Activated T-cell treated with anti-CD3 and anti-CD28 coated beads, Interleukin-2, amount 50 U/mL, for 48 hours (primary cell): ENCODE measurements at places on chromosomes 3 and 15.

GRCh38 chr15:87477737-87478686, 778.5 kb downstream of the NTRK3 start:
- no peak for DNase-seq

GRCh38 chr15:63974021-63974420, 72.3 kb downstream of the DAPK2 start:
- no peak for DNase-seq

- DNase-seq, result no peak
These were observed 154.6 kb downstream of the PTPRG start for GRCh38 chr3:61715886-61716527.

DNA sequence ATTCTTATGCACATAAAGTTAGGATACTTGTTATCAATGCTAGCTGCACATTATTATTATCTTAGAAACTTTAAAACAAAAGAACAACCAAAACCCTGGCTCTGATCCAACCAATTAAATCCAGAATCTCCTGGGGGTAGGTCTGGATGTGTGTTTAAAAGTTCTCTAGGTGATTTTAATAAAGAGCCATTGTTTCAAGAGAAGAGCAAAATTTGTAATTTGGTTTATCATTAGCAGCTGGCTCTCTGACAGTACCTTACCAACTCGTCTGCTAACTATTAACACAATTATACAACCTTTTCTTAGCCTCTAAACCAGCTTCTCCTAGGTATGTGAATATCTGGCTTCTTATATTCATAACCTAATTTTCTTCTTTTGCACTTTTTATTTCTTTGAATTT, 68.9 kb downstream of the IFT80 start:
- no peak for DNase-seq

DNA sequence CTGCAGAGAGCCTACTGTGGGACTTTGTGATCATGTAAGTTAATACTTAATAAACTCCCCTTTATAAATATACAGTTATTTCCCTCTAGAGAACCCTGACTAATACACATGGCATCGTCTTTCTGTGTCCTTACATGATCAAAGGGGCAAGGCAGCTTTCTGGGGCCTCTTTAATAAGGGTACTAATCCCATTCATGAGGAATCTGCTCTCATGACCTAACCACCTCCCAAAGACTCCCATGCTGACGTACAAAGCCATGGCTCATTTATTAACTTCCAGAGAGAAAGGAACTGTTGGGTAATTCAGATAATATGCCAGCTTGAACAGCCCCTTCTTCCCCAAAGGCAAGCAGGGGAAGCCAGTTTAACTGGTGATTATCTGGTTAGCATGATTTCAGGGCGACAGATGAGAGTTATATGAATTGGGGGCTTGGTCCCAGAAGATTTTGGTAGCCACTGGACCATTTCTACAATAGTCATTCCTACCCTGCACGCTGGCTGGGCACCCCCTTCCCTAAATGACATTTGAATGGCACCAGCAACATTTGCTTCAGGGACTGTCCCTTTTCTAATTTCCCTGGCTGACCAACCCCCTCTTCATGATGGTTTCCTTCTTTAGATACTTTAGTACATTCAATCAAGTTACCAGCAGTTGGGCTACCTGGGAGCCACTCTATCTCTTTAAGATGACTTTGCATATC, 83.6 kb upstream of the C3orf80 start:
- DNase-seq, result no peak

DNA sequence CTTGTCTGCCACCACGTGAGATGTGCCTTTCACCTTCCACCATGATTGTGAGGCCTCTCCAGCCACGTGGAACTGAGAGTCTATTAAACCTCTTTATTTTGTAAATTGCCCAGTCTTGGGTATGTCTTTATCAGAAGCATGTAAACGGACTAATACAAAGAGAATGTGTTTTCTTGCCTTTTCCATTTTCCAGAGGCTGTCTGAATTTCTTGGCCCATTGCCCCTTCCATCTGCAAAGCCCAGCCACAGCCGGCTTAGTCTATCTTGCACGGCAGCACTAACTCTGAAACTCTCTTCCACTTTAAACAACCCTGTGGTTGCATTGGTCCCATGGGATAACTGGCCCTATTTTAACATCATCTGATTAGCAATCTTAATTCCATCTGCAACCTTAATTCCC, 215.3 kb downstream of the LRTM1 start:
- DNase-seq, result no peak

GRCh38 chr15:63071288-63071909, 28.9 kb downstream of the TPM1 start:
- no peak for DNase-seq

GRCh38 chr3:109336291-109336861, 970 bp downstream of the DPPA4 start:
- peak; percentile 24 for DNase-seq

GRCh38 chr15:26623071-26623470, 149.8 kb downstream of the GABRB3 start:
- no peak for DNase-seq

DNA sequence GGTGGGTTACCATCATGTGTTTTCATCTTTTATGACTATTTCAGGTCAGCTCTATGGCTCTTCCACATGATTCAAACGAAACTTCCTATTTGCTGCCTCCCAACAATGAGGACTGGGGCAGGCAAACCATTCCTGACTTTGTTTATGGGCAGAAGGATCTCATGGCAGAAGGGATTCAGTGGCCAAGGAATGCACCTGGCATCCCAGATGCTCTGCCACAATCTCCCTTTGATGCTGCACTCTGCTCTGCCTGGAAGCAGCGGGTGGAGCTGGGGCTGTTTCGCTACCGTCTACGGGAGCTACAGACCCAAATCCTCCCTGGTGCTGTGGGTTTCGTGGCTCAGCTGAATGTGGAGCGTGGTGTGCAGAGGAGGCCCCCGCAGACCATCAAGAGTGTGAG, 6.8 kb downstream of the GDPGP1 start:
- no peak for DNase-seq

DNA sequence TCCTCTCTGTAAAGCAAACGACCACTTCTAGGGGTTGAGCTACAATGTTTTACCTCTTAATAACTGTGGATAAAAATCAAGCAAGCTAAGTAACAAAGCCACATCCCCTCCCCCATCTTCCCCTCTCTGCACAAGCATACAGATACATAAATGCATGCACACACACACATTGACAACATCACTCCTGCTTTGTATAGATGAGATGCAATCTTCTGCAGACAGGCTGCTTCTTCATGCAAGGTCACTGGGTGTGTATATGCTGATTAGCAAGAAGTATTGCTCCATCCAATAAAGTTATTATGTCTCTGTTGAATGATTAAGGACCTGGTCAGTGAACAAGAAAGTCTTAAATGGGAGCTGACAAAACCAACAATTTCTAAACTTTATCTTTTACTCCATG, 8.8 kb upstream of the ATP11B start:
- DNase-seq, result no peak

DNA sequence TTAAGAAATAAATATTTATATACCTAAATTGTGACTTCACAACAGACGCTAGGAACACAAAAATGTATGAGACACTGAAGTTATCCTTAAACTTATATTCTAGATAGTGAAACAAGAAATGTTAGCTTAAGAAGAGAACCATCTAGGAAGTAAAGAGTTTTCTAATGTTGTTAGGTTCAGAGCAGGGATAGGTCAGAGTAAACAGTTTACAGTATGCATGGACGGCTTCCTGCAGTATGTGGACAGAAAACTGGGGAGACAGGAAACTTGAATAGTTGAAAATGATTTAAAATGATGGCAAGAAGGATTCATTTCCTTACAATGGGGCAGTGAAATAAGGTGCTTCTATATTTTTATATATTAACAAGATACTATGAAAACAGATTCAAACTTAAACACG, 449.8 kb downstream of the MAGI1 start:
- DNase-seq, result no peak

GRCh38 chr15:90593499-90594158, 63.9 kb downstream of the CRTC3 start:
- no peak for DNase-seq

DNA sequence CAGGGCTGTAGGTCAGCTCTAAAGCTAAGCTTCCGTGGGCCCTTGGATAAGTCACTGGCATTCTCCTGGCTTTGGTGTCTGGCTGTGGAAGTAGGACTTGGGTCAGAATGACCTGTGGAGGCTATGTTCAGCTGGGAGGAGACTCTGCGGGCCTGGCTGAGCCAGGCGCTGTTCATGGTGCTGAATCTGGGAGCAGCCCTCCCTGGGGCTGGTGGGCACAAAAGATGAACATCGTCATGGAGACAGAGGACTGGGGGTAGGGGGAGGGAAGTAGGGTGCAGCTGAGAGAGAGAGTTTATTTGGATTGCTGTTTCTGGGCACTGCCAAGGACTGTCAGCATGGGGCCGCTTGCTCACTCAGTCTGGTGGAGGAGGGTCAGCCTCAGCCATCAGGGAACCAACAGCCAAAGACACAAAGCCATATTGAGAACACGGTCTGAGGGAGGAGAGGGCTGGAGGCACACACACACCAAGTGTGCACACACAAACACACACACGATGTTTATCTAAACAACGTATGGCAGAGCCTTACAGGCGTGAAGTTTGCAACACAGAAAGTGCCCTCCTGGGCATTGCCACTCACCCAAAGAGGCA, 120.7 kb upstream of the LINGO1 start:
- DNase-seq, result no peak

DNA sequence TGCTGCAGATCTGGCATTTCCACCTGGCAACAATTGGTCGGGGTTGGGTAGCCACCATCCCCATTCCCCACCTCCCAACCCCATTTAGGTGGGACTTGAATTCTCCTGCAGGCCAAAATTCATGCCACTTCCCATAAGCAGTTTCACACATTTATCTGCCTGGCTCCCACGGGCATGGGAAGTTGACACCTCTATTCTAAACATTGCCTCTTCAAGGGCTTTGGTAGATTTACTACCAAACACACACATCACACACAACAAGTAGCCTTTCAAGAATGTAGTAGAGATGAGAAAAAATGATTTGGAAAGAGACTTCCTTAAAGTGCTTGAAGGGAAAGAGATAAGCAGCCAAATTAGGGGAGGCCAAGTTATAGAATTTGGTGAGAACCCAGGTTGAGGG, 30.9 kb downstream of the ZBTB38 start:
- no peak for DNase-seq

GRCh38 chr15:66707310-66708082, 5.5 kb downstream of the SMAD6 start:
- no peak for DNase-seq

- peak; percentile 78 for DNase-seq
These were observed 56.7 kb upstream of the BLM start for GRCh38 chr15:90660195-90660998.

GRCh38 chr3:155184011-155184410, 103.9 kb downstream of the MME start:
- no peak for DNase-seq

DNA sequence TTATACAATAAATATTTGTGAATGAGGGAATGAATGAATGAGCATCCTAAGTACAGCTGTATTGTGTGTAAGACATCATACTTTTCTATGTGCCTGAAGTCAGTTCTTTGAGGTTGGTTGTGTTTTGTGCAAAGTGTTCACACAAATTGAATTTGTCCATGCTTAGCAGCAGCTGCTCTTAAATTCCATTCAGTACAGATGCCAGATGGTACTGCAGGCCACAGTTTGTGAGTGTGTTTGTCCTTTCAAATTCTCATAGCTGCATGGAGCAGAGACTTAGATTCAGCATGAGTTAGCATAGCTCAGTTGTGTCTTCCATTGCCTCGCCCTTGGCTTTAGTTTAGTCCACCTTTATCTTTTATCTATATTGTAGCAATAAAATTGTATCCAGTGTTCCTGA, 3.8 kb upstream of the ZNF385D start:
- no peak for DNase-seq

DNA sequence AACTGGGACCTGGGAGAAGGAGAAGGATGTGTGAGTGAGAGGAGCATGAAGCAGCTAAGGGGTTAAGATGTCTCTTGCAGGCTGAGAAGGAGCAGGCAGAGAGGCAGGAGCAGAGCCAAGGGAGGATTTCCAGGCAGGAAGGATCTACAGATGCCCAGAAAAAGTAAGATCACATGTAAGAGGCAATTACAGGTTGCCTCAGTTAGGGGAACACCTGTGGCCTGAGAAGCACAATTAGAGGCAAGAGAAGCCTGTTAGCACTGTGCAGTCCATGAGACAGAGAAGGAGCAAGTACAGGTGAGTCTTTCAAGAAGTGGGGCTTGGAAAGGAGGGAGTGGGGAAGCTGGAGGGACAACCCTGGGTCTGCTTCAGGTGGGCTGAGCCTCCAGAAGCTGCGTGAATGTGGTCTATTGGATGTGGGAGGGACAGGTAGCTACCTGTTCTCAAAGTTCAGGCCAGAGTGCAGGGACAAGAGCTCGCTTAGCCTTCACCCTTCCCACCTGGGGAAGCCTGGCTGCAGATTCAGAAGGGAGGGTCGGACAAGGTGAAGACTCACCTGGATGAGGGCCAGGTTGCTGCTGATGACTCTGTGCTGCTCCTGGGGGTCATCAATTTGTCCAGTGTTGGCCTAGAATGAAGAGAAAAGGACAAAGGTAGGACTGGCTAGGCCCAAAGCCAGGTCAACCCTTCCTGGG, 50.7 kb downstream of the SLC41A3 start:
- DNase-seq, result peak; percentile 4

DNA sequence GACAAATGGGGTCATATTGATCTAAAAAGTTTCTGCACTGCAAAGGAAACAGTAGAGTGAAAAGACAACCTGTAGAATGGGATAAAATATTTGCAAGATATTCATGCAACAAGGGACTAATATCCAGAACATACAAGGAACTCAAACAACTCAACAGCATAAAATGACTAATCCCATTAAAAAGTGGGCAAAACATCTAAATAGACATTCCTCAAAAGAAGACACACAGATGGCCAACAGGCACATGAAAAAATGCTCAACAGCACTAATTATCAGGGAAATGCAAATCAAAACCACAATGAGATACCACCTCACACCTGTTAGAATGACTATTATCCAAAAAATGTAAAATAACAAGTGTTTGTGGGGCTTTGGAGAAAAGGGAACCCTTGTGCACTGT, 8.8 kb downstream of the SLC12A8 start:
- DNase-seq, result no peak

- no peak for DNase-seq
These were observed 60.3 kb upstream of the SMAD6 start for GRCh38 chr15:66641485-66642315.

- no peak for DNase-seq
These were observed 45.8 kb downstream of the MITF start for GRCh38 chr3:69784954-69785514.

DNA sequence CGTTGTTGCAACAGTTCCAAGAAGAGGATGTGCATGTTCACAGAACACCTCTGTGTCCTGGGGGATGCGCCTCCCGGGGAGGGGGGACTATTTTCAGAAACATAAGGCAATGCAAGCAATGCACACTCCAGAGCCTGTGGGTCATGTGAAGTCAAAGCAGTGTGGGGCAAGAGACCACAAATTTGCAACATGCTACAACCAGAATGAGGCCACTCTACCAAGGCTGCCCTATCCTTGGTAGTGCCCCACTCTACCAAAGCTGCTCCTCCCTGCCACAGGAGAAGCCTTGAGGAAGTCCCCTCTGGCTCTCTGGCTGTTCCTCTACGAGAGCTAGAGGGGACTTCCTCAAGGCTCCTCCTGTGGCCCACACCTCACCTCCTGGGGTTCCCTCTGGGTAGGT, 8.4 kb upstream of the NR2C2 start:
- no peak for DNase-seq
